ACHN (cell line): ENCODE measurements at places on chromosomes 12 and 14.

DNA sequence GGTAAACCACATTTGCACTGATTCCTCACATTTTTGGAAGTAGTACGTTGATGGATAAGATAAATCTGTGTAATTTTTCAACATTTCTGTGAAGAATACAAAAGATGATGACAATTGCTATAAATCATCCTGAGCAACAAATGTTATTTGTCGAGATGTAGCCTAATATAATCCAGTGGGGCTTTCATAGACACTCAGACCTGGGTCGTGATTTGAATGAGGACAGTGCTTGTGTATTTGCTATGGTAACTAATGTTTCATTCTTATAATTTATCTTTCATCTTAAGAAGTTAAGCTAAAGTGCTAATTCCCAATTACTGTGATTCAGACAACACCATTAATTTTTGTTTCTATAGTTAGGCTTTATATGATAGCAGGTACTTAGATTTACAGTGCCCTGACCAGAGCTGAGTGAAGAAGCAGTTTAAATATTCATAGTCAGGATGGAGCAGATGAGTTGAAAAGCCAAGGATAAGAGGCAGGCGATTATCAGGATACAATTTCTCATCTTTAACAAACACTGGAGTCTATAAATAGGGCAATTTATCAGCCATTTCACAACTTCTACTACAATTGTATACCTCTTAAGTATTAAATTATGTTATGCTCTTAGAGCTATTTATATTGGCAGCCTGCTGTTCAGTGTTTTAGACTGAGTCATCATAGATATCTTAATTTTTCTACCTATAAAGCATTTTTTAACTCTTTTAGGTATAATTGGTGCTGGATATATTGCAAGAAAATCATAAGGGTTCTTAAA is 359.9 kb downstream of the TRHDE start:
- DNase-seq, result no peak

GRCh38 chr14:80636071-80636470 is 305.5 kb downstream of the CEP128 start:
- peak; percentile 14 for DNase-seq

DNA sequence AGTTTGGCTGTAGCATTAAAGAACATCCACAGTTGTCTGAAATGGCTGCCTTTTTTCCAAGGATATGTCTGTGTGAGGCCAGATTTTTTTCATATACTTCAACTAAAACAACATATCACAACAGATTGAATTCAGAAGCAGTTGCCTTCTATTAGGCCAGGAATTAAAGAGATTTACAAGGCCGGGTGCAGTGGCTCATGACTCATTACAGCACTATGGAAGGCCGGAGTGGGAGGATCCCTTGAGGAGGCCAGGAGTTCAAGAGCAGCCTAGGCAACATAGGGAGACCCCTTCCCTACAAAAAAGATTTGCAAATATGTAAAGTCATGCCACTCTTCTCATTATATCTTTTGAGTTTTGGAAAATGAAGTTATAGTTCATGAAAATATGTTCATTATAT is 108.6 kb downstream of the KTN1 start:
- no peak for DNase-seq

DNA sequence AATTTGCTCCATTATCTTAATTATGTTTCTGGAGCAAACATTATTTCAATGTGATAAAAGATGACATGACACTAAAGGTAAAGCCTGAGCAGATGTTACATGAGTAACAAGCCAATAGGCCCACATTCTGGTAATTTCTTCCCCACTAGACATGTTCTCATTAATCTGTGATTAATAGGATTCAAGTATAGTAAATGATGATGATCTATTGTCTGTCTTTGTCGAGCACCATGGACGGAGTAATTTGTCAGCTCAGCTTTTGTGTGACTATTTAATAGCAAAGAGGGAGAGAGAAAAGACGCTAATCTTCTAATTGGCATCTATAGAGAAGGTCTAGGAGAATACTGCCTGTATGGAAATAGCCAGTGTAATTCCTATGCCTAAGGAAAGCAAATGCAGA is 62.2 kb upstream of the INSM2 start:
- no peak for DNase-seq

DNA sequence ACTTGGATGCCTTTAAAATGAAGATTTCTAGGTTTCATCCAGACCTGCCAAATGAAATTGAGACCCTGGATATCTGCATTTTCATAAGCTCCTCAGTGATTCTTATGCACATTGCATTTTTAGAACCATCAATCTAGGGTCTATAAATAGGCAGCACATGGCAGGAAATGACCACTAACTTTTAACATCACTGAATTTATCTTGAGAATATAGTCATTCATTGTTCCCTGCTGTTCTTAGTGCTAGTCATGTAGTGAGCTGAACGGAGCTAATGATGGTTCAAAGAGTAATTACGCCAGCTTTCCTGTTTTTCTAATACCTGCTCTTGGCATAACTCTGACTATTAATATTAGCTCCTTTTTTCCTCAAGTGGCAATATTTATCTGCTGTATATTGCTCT is 91.6 kb downstream of the TPH2 start:
- no peak for DNase-seq

DNA sequence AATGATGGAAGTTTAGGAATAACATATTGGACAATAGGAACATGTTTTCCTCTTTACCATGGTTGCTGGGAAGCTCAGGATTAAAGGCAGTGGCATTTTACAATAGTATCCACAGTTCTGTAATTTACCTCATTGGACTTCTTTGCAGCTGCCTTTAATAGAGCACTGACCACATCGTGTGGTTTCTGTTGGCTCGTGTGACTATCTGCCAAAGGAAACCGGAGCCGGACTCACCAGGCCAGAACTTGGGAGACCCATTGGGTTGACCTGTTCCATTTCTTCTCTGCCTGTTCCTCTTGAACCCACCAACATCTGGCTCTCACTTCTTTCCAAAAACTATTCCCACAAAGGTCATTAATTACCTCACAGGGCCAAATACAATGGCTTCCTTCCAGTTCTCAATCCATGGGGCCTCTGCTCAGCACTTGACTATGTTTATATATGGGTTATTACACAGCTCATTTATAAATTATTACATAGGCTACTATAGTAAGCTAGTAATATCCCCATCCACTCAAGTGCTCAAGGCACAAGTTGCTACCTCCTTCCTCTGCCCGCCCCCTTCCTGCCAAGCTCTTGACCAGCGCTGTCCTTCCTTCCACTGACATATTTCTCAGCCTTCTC is 121.5 kb upstream of the VASH1 start:
- DNase-seq, result no peak

DNA sequence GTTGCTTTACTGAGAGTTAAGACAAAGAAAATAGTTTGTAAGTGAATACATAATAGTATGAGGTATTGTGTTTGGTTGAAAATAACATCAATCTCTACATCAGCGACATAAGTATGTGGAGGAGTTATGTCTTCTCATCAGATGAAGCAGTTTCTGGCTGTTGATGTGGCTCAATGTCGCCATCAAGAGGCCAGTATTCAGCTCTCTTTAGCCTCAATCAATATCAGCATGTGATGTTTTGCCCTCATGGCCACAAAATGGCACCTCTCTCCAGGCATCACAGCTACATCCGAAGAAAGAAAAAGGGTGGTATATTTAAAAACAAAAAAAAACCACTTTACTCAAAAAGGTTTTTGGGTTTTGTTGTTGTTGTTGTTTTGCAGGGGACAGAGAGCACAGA is 302.3 kb upstream of the TMEM132C start:
- DNase-seq, result peak; percentile 38

DNA sequence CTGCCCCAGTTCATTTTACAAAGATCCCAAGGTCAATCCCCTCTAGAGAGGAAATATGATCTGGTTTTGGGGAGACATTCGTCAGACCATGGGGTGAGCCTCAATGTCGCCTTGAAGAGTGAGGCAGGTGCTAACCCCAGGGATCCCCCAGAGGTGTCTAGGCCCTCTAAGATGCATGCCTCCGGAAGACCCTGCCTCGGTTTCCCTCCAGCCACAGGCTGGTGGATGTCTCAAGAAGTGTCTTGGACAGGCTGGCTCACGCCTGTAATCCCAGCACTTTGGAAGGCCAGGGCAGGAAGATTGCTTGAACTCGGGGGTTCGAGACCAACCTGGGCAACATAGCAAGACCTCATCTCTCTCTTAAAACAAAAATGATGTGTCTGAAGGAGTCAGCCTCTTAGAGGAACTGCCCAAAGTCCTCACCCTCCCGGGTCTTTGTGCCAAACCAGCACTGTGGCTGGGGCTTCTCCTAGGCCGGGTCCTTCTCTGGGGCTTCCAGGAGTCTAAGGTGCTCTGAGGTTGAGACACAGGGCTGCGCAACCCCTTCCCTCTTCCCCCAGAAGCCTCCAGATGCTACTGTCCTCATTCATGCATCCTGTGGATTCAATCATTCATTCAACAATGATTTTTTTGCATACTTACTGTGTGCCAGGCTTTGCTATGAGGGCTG is 24.7 kb upstream of the BEGAIN start:
- DNase-seq, result no peak

DNA sequence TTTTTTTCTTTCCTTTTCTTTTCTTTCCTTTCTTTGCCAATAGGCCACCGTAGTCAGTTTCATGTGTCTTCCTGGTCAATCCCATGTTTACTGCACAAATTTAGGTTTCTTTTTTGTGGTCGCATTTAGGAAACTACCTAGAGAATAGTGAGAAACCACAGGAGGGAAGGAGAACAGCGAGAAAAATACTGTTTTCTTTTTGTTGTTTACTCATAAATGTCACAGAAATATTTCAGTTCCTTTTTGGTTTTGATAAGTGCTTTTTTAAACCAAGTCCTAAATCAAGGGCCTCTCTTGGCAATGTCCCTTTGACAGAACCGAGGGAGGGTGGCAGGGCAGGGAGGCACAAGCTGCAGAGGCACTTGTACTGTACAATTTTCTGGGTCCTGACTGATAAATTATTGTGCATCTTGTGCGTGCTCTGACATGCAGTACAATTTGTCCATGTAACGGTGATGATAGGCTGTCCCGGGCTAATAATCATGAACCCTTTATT is 326.1 kb downstream of the CACNA1C start:
- DNase-seq, result no peak

DNA sequence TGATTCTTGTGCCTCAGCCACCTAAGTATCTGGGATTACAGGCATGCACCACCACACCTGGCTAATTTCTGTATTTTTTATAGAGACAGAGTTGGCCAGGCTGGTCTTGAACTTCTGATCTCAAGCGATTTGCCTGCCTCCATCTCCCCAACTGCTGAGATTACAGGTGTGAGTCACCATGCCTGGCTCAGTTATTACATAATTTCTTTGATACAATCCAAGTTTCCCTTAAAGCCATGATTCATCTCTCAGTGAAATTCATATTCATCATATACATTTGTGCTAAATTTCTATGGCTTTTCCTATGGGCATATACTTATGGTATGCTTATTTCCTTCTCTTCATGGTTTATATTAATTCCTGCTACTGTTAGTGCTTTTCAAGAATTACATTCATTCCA is 29.1 kb upstream of the PZP start:
- no peak for DNase-seq

- DNase-seq, result no peak
Measured at GRCh38 chr14:49196327-49196726, 389.9 kb downstream of the RPS29 start.

DNA sequence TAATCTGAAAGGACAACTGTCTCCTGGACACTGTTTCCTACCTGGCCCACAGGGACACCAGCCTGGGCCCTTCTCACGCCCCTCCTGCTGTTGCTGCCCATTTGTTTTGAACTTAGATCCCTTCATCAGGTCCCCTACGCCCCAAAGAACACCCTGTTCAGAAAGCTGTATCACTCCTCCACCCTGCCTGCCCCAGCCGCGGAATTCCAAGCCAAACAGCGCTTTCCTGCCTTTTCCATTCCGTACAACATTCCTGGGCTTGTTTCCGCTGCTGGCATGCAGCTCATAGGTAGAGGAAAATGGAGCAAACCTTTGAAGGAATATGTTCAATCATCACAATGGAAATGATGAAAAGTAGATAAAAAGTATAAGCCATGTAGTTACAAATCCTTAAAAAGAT is 12.8 kb upstream of the GSG1 start:
- DNase-seq, result no peak

GRCh38 chr12:63875703-63876102 is 31.2 kb downstream of the SRGAP1 start:
- no peak for DNase-seq

DNA sequence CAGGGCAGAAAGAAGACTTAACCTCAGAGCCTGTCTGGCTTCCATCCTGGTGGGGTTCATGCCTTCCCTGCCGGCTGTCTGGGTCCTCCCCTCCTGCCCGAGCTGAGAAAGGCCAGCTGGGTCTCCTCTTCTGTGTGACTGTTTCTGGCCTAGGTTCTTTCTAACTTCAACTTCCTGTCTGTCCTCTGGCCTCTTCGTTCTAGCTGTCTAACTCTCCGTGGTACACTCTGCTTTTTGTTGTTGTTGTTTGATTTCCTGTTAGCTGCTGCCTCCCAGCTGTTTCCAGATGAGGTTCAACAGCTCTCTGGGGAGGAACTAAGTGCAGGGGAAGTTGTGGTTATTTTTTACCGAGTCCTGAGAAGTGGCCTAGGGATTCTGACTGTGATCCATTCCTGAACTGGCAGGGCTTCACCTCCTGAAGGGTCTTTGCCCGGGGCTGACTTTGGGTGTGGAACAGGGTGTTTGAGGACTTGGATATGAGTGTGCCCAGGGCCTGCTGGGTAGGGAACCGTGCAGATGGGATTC is 3.2 kb downstream of the MLXIP start:
- DNase-seq, result no peak

DNA sequence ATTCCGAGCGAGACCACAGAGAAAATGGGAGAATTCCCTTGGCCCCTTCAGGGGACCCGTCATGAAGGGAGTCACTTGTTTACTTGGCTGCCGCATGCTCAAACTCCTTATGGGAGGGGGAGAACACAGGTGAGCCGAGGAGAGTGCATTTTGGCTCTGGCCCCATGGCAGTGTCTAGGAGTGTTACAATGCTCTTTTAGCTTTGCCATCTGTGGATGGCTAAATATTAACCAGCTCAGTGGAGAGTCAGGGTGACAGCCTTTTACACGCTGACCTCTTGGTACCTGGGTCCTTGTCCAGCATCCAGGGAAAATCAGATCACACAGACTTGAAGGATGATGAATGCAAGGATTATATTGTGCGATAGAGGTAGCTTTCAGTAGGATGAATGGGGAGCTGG is 146.4 kb upstream of the ATXN7L3B start:
- no peak for DNase-seq
